Right renal pelvis (tissue), 4 donors: ENCODE measurements at places on chromosomes 5 and 9.

DNA sequence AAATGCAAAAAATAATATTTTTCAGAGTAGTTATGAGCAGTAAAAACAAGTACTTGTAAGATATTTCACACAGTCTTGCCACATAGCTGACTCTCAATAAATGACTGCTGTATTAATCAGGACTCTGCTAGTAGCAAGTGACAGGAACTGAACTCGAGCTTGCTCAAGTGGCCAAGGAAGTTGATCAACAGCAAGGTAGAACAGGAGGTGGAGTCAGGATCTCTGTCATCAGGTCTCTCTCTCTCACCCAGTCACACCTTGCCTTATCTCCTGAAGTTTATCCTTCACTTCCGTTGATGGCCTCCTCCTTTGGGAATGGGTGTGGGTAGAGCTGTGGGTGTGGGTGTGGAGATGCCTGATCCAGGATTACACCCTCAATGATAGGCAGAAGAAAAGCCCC, 107.0 kb downstream of the GPBP1 start:
- DNase-seq, result no peak

DNA sequence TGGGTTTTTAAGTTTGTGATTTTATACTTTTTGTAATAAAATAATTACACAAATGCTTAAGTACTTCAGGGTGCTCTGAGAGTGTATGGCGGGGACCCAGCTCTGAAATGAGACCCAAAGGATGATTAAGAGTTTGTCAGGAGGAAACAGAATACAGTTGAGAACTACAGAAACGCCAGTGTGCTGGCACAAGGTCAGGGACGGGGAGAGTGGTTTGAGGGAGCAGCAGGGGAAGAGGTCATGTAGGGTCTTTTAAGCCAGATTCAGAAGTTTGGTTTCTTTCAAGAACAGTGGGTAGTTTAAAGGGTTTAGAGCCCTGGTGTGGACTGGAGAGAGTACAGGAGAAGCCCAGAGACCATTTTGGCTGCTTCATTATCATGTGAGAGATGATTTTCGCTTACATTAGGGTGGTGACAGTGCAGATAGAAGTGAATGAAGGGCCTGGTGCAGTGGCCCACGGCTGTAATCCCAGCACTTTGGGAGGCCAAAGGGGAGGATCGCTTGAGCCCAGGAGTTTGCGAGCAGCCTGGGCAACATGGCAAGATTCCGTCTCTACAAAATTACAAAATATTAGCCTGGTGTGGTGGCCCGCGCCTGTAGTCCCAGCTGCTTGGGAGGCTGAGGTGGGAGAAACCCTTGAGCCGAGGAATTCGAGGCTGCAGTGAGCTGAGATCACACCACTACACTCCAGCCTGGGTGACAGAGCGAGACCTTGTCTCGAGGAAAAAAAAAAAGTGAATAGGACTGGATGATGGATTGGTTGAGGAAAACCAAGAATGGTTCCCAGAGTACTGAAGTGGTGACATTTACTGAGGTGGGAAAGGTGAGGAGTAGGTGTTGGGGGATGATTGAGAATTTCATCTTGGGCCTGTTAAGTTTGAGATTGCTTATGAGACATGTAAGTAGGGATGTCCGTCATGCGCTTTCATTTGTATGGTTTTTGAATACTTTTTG, 1.4 kb upstream of the ETF1 start:
- no peak for DNase-seq

GRCh38 chr5:146510559-146511125, 5.3 kb downstream of the GPR151 start:
- no peak for DNase-seq

DNA sequence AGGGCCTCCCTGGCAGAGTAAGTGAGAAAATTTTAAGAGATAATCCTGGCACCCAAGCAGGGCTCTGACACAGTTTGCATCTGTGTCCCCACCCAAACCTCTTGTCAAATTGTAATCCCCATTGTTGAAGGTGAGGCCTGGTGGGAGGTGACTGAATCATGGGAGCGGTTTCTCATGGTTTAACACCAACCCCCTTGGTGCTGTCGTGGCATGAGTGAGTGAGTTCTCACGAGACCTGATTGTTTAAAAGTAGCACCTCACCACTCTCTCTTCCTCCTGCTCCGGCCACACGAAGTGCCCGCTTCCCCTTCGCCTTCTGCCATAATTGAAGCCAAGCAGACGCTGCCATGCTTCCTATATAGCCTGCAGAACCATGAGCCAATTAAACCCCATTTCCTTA, 80.1 kb downstream of the FBXW11 start:
- no peak for DNase-seq

GRCh38 chr5:170382790-170383189, 6.4 kb downstream of the KCNMB1 start:
- no peak for DNase-seq

- no peak for DNase-seq
These were observed 102.0 kb downstream of the PHF2 start for GRCh38 chr9:93678199-93679019.

DNA sequence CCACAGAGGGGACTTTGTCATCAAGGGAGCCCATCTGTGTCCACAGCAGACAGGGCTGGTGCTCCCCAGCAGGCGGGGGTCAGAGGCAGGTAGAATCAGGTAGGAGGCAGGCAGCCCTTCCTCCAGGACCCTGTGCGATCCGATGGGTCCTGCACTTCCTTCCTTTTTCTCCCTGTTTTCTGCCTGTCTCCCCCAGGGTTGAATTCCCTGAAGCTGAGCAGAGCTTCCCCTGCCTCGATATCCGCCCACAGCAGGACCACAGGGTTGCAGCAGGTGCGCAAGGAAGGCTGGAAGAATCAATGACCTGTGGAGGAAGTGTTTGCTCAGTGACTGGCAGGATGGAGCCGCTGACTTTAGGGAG, 69.2 kb downstream of the MRPL36 start:
- DNase-seq, result no peak

GRCh38 chr9:78566948-78567675, 270.2 kb downstream of the PSAT1 start:
- DNase-seq, result no peak

DNA sequence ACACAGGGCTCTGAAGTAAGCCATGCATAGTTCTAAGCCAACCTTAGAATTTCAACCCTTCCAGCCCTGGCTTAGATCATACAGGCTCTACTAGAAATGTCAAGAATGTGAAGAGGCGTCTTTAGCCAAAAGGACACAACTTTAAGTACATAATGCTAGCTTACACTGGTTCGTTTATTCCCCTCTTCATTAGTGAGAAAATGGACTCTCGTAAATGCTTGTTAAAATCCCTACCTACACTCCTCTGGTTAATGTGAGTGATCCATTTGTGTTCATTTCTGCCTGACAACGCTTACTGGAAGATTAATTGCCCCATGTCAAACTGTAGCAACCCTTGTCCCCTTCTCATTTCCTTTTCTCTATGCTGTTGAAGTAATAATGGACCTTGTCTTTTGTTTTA, 149.3 kb upstream of the POU5F2 start:
- no peak for DNase-seq

DNA sequence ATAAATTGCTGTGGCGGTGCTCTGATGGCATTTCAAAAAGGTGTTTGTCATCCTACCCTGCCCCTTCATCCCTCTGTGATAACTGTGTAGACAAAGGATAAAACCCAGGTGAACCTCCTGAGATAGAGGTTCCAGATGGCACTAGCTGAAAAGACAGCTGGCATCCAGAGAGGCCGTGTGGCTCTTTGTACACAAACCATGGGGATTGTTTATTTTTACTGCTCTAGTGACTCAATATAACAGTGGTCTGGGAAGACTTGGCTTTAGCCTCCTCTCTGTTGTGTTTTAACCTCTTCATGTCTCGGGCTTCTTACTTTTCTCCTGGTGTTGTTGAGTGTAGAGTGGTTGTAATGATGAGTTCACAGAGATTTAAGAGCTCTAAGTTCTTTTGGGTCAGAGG, 48.8 kb downstream of the SH3GL2 start:
- no peak for DNase-seq

- DNase-seq, result no peak
These were observed 143.7 kb upstream of the PCA3 start for GRCh38 chr9:76620581-76620980.

DNA sequence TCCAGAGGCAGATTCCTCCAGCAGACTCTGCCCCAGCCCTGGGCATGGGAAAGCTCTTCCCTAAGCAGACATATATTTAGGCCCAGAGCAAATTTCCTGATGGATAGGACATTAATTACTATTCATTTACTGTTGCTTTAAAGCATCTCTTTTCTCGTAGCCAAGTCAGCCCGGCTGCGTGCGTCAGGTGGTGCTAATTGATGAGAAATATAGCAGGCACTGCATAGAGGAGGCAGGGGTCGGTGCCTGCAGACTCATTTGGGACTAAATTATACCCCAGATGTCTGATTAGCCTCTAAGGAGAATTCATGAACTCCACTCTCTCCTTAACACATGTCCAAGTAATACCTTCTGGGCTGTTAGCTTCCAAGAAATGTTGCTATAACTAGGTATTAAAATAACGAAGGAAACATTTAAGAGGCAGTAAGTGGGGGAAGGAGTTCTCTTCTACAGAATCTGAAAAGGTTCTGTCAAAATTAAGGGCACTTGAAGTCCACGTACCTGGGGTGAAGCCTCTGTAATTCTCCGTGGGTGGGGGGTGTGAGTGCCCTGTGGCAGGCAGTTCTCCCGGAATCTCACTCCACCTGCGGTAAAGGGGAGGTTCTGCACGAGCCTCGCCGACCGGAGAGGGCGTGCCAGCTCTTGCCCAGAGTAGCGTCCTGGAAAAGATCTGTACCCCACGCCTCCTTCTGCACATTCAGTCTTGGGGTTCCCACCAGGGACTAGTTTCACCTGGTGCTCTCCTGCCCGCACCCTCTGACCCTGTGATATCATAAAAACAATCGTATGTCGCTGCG, 115.9 kb upstream of the FCN2 start:
- no peak for DNase-seq

GRCh38 chr5:50874306-50875001, 208.0 kb downstream of the PARP8 start:
- DNase-seq, result no peak

- DNase-seq, result no peak
These were observed 86.8 kb upstream of the MEGF10 start for GRCh38 chr5:127203818-127204217.

- DNase-seq, result no peak
These were observed 58.2 kb downstream of the CCNH start for GRCh38 chr5:87354496-87354895.

GRCh38 chr5:162434281-162434680, 366.7 kb downstream of the GABRG2 start:
- DNase-seq, result peak; percentile 12

GRCh38 chr5:140176031-140176387, 1.0 kb downstream of the CYSTM1 start:
- DNase-seq, result no peak

- peak; percentile 55 for DNase-seq
These were observed 2.5 kb downstream of the GPBP1 start for GRCh38 chr5:57176350-57176857.

DNA sequence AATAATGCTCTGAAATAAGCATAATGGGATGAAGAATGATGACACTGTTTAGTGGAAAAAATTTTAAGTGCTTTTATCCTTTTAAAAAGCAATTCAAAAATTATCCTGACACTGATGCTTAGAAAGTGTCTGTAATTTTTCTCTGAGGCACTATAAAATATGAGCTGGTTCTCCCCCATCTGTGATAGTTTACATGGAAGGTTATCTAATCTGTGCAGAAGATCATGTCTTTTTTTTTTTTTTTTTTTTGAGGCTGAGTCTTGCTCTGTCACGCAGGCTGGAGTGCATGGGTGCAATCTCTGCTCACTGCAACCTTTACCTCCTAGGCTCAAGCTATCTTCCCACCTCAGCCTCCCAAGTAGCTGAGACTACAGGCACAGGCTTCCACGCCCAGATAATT, 15.2 kb upstream of the TAF11L2 start:
- no peak for DNase-seq

DNA sequence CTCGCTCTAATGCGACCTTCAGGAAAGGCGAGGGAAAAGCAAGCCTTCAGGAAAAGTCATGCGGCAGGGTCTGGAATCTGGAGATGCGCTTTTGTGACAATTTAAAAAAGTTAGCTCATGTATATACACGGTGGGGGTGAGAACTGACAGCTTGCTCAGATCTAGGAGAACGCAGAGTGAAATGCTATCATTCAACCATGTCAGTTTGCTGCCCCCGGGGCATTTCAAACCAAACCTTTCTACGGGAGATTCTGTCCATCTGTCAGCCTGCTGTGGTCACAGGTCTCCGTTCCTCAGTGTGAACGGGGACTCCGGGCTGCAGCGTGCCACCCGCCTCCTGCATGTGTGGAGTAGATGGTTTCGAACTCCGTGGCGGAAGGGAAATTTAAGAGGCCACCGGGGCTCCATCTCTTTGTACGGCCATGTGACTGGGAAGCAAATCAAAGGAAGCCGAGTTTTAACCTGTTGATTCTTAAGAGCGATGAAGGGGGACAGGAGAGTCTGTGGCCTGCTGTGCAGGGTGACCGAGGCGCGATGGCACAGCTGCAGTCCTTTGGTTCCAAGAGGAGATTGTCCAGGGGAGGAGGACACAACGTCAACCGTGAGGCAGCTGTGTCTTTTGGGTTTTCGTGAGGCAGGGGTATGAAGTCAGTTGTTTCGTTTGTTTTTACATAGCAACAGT, 45.9 kb downstream of the OTULIN start:
- DNase-seq, result no peak

DNA sequence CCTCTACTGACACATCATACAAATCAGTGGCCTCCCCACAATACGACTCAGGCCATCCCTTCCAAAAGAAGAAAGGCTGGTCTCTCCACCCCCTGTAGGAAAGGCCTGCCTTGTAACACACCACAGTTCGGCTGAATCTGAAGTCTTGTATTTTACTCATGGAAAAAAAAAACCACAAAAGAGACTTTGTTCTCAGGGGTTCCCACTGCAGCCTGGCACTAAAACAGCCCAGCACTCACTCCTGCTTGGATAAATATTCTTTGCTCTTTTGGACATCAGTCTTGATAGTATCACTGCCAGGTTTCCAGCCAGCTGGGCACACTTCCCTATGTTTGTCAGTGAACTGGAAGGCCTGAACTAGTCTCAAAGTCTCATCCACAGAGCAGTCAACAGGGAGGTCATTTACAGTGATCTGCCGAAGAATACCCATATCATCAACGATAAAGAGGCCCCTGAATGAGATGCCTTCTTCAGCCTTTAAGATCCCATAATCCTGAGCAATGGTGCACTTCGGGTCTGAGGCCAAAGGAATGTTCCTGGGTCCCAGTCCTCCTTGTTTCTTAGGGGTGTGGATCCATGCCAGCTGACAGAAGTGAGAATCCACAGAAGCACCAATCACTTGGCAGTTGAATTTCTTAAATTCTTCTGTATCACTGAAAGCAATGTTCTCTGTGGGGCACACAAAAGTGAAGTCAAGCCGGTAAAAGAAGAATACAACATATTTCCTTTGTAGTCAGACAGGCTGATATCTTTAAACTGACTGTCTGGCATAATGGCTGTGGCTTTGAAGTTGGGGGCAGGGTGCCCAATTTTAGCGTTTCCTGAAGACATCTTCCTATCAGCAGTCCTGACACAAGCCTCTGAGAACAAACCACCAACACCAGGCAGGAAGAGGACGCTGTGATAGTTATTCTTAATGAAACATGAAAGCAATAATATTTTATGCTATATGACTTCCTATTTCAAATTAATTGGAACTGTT, 198.1 kb downstream of the LURAP1L start:
- no peak for DNase-seq

DNA sequence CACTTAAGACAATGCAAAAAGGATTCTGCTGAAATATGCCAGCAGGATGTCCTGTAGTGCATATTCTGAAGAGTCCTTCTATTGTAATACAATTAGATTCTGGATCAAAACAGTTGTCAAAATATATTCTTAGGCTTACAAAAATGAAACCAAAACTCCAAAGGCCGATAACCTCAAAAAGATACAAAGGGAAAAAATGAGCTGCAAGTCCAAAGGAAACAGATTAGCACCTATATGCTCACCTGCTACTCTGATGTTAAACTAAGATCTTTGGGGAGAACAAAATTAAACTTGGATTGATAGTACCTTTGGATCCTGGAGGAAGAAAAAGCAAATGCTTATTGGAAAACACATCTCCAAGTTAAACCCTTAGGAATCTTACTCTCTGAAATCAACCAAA, 397.1 kb downstream of the SPATA31D1 start:
- no peak for DNase-seq
